ENCODE measurements at places on chromosomes 3 and 15. TPM values are rescaled to one million over a fixed set of nuclear protein-coding genes. Genes with fewer than 3 reads are reported as not detected.
A peak's percentile ranks its signal among the peaks of the same experiment; 100 is the strongest.

ABHD6 gene
- 5.7 TPM for total RNA-seq

USF3 gene
- 6.3 TPM for total RNA-seq

KLF13 gene
- 25.1 TPM for total RNA-seq

C3orf33 gene
- 12.6 TPM for total RNA-seq

KBTBD12 gene
- not detected for total RNA-seq

TPRG1 gene
- not detected for total RNA-seq

NANOGP8 gene
- total RNA-seq: 0.25 TPM

SH2D7 gene
- not detected for total RNA-seq

MYLK gene
- 34.9 TPM for total RNA-seq

EPHB1 gene
- not detected for total RNA-seq

GRCh38 chr3:99250821-99251355 lies 349.4 kb upstream of the DCBLD2 start:
- H3K36me3 ChIP-seq: no peaks in the 10 kb centered on the region
- no peaks in the 10 kb centered on the region for H3K4me1 ChIP-seq
- DNase-seq: no peak
- H3K27ac ChIP-seq: no peak overlapping the region

DNA sequence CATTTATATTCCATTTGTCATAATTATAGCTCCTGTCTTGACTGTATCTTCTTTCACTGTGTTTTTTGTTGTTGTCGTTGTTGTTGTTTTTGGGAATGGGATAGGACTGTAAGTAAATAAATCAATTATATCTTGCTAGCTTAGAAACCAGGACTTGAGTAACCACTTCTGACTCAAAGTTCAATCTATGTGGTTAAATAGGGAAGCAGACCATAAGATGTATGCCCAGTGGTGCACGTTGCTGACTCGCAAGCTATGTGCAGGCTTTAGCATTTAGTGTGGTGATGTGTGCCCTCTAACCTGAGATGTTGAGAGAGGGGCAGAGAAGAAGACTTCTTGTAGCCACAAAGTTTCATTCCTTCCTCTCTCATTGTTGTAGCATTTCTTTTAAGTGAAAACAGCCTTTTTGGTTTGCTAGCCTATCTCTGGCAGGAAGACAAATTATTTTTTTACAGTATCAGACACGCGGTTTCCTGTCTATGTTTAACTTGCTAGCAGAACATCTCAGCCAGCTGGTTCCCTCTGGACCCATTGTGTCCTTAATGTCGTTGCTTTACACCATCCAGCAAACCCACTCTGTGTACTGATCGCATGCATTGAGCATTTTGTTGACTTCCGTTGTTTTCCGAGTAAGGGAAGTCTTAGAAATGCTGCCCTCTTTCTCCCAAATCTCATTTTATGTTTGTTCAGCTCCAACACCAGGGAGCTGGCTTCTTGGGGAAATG lies 52.1 kb downstream of the TGFBR2 start:
- H3K27ac ChIP-seq: peak overlapping the region; percentile 34
- H3K4me1 ChIP-seq: peaks cover 74% of the 10 kb centered on the region
- no peaks in the 10 kb centered on the region for H3K27me3 ChIP-seq
- H3K36me3 ChIP-seq: peaks cover 98% of the 10 kb centered on the region
- H3K4me3 ChIP-seq: no peak overlapping the region

DNA sequence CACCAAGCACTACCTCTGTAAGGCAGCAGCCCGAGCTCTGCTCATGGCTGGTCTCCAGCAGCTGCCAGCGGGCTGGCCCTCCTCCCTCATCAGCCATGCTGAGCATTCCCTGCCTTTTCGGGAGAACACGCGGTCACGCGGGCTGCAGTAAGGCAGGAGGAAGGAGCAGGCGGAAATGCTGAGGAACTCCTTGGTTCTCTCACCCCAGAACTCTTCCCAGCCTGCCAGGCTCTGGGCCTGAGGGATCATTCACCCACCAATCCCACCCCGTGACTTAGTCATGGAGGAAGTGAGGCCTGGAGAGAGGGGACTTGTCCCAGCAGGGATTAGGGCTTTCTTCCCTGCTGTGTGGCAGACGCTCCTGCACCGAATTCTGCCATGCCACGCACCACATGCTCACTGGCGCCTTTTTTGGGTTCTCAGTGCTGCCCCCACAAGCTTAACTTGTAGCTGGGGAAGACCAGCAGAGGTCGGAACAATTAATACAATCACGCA lies 42.9 kb upstream of the RPL32 start:
- no peak overlapping the region for H3K27ac ChIP-seq
- no peak for DNase-seq
- H3K4me1 ChIP-seq: no peaks in the 10 kb centered on the region
- no peak overlapping the region for H3K4me3 ChIP-seq
- no peaks in the 10 kb centered on the region for H3K36me3 ChIP-seq

- H3K27ac ChIP-seq: no peak overlapping the region
- no peaks in the 10 kb centered on the region for H3K27me3 ChIP-seq
- no peaks in the 10 kb centered on the region for H3K4me1 ChIP-seq
- no peak overlapping the region for H3K4me3 ChIP-seq
- H3K36me3 ChIP-seq: no peaks in the 10 kb centered on the region
Measured at GRCh38 chr3:96734273-96735009, 80.0 kb upstream of the EPHA6 start.

DNA sequence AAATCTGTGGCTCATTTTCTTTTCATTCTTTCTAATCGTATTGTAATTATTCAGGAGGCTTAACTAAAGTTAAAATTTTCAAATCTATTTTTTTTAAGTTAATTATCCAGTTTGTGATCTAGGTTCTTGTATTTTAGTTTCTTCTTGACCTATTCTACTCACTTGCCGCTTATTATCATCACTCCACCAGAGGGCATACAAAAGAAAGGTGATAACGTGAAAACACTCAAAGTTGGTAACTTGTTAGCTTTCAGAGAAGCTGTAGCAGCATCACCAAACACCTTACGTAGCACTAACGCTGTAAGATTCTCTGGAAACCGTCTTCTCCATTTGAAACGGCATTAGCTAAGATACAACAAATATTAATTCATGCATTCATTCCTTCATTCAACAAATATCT lies 4.8 kb downstream of the GNB4 start:
- no peak overlapping the region for H3K27ac ChIP-seq
- no peaks in the 10 kb centered on the region for H3K36me3 ChIP-seq
- DNase-seq: peak; percentile 27
- H3K4me1 ChIP-seq: no peaks in the 10 kb centered on the region
- peaks cover 4% of the 10 kb centered on the region for H3K27me3 ChIP-seq

GRCh38 chr3:155549087-155549486 lies 195.8 kb downstream of the PLCH1 start:
- no peak overlapping the region for H3K4me3 ChIP-seq
- H3K27ac ChIP-seq: no peak overlapping the region
- no peaks in the 10 kb centered on the region for H3K27me3 ChIP-seq
- H3K4me1 ChIP-seq: peaks cover 4% of the 10 kb centered on the region
- no peak for DNase-seq

GRCh38 chr3:45165497-45166283 lies 19.5 kb upstream of the CDCP1 start:
- H3K4me3 ChIP-seq: no peak overlapping the region
- H3K4me1 ChIP-seq: no peaks in the 10 kb centered on the region
- no peak for DNase-seq
- no peak overlapping the region for H3K27ac ChIP-seq
- H3K27me3 ChIP-seq: peaks cover 1% of the 10 kb centered on the region

- H3K27ac ChIP-seq: peak overlapping the region; percentile 87
- peak overlapping the region; percentile 85 for H3K4me3 ChIP-seq
- no peaks in the 10 kb centered on the region for H3K27me3 ChIP-seq
- H3K4me1 ChIP-seq: peaks cover 80% of the 10 kb centered on the region
Measured at GRCh38 chr3:129398803-129399144, 29.7 kb downstream of the EFCAB12 start.

DNA sequence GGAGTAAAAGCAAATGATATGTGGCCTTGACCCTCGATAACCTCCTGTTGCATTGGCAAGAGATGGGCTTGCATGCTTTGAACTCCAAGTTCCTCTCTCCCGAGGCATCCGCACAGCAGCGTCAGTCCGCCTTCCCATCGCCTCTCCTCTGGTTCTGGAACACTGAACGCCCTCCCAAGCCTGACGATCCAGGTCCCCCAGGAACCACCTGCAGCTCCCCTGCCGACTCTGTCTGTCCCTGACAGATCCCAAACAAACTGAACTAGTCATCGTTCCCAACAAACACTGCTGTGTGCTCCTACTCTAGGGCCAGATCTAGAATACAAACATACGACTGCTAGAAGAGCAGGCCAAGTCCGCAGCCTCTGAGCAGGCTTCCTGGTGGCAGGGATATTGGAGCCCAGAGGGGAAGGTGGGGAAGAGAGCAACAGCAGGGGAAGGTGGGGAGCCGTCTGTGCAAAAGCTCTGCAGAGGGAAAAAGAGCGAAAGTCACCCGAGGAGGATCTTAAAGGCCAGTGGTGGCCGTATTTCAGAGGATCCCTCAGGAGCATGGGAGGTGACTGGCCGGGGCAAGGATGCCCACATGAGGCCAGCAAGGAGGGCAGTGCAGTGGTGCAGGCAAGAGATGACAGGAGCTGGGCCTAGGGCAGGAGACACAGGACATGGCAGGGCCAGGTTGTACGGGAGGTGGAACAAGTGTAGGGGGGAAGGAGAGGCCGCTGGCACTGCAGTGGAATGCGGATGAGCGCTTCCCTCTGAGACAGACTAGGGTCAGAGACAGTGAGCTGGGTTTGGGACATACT lies 50.8 kb downstream of the PCSK6 start:
- H3K27me3 ChIP-seq: no peaks in the 10 kb centered on the region
- H3K4me3 ChIP-seq: peak overlapping the region; percentile 46
- peak overlapping the region; percentile 93 for H3K27ac ChIP-seq
- DNase-seq: peak; percentile 97
- peaks cover 79% of the 10 kb centered on the region for H3K4me1 ChIP-seq
- peaks cover 47% of the 10 kb centered on the region for H3K36me3 ChIP-seq

DNA sequence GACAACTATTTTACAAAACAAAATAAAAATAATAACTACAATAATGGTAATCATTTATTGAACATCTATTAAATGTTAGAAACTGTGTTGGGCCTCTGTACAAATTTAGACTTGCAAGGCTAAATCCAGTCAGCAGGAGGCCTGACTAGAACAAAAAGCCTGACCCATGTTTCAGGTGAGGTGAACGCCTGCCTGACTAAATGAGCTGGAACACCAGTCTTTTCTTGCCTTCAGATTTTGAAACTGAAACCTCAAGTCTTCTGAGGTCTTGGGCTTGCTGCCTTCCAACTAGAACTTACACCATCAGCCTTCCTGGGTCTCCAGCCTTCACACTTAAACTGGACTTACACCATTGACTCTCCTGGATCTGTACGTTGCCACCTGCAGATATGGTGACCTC lies 706.9 kb downstream of the TBL1XR1 start:
- no peaks in the 10 kb centered on the region for H3K27me3 ChIP-seq
- no peak for DNase-seq
- H3K36me3 ChIP-seq: no peaks in the 10 kb centered on the region
- no peak overlapping the region for H3K27ac ChIP-seq
- no peaks in the 10 kb centered on the region for H3K4me1 ChIP-seq
- H3K4me3 ChIP-seq: no peak overlapping the region

DNA sequence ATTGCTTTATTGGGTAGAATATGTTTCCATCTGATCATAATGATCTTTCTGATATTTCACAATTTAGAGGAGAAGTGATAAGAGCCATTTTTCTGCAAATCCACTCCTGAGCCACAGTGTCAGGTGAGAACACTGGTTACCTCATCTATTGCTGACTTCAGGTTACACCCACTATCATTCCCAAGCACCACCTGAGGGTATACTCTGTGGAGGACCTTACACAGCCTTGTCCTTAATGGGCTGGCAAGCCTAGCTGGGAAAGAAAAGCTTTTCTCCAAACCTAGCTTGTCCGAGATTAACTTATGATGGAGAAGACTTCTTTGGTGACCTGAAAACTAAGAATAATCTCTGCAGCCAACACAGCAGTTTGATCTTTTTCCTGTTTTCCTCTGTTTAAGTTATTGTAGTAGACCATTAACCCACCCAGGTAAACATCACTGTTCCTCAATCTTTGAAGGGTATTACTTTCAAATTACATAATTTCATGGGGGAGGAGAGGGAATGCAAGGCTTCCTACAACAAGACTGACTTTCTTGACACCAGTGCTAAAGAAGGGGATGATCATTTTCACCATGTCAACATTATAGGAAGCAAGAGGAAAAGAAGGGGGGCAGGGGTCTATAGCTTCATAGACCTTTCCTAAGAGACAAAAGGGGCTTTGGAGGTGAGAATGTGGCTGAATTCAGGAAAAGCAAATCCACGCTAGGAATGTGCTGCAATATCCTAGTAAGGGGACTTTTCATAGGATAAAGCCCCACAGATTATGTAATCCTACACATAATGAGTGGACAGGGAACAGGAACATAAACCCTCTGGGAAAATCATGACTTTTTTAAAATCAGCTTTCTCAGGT lies 1.7 kb downstream of the NCEH1 start:
- no peak overlapping the region for H3K27ac ChIP-seq
- no peaks in the 10 kb centered on the region for H3K27me3 ChIP-seq
- H3K4me1 ChIP-seq: peaks cover 64% of the 10 kb centered on the region
- peak overlapping the region; percentile 86 for H3K4me3 ChIP-seq
- no peak for DNase-seq

DNA sequence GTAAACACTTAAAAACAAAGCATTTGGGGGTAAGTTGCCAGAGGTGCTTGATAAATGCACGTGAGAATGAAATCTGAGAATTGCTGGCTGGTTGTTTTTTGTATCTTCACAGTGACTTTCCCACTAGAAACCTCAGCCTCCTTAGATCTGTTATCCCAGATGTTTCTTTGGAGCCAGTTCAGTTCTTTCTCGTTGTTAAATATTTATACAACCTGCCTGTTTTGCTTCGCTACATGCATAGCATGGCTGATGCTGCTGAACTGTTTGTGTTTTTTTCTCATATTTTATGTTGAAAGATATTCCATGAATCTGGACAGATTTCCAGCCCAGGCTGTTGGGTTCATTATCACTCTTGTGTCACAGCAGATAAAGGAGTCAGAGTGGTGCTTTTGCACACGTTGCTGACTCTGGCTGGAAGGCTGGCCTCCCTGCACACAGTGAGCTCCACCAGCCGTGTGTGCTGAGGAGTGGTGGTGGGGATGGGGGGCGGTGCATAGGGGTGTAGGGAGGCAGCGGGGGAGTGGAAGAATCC lies 80.2 kb downstream of the ARNT2 start:
- no peak overlapping the region for H3K4me3 ChIP-seq
- no peaks in the 10 kb centered on the region for H3K27me3 ChIP-seq
- DNase-seq: no peak
- H3K36me3 ChIP-seq: no peaks in the 10 kb centered on the region

- DNase-seq: no peak
- no peak overlapping the region for H3K27ac ChIP-seq
- H3K27me3 ChIP-seq: no peaks in the 10 kb centered on the region
- H3K36me3 ChIP-seq: no peaks in the 10 kb centered on the region
Measured at GRCh38 chr3:74562558-74563269, 51.7 kb downstream of the CNTN3 start.

GRCh38 chr15:27241943-27242342 lies 271.0 kb downstream of the GABRG3 start:
- H3K27me3 ChIP-seq: no peaks in the 10 kb centered on the region
- H3K4me1 ChIP-seq: no peaks in the 10 kb centered on the region
- DNase-seq: no peak
- no peak overlapping the region for H3K27ac ChIP-seq
- H3K36me3 ChIP-seq: no peaks in the 10 kb centered on the region
- H3K4me3 ChIP-seq: no peak overlapping the region

Measured in HepG2 (cell line).